Esophagus mucosa (tissue), 1 donor: ENCODE measurements at places on chromosomes 2 and 18. TPM values are rescaled to one million over a fixed set of nuclear protein-coding genes. Genes with fewer than 3 reads are reported as not detected.

FAM228A gene
- not detected for total RNA-seq

HOXD10 gene
- total RNA-seq, result 0.24 TPM

BCL2 gene
- total RNA-seq, result 2.3 TPM

SELENOI gene
- 32.1 TPM for total RNA-seq

SUPT7L gene
- total RNA-seq, result 11.7 TPM

RAMP1 gene
- total RNA-seq, result 2.2 TPM

FOXI3 gene
- total RNA-seq, result not detected
